ENCODE measurements at places on chromosomes 2 and 18. TPM values are rescaled to one million over a fixed set of nuclear protein-coding genes. Genes with fewer than 3 reads are reported as not detected.

DNA sequence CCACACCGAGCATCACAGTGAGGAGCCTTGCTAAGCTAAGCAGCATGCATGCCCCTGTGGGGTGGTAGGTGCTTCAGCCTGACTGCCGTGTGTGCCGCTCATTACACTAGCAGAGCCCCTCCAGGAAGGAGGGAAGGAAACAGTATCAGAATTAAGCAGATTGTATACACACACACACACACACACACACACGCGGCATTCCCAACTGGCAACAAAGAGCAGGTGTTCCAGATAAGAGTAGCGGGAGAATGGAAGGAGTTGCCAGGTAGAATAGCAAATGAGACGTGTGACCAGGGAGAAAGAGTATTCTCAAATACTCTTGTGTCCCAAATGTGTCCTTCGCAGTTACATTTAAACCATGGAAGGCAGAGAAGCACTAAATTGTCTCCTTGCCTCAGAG lies 47.6 kb upstream of the TTC39C start:
- DNase-seq, result no peak

GLI2 gene
- 53.6 TPM for total RNA-seq

DQX1 gene
- total RNA-seq, result 0.74 TPM

GRCh38 chr2:136238286-136239078 lies 120.5 kb upstream of the CXCR4 start:
- DNase-seq, result no peak

DNA sequence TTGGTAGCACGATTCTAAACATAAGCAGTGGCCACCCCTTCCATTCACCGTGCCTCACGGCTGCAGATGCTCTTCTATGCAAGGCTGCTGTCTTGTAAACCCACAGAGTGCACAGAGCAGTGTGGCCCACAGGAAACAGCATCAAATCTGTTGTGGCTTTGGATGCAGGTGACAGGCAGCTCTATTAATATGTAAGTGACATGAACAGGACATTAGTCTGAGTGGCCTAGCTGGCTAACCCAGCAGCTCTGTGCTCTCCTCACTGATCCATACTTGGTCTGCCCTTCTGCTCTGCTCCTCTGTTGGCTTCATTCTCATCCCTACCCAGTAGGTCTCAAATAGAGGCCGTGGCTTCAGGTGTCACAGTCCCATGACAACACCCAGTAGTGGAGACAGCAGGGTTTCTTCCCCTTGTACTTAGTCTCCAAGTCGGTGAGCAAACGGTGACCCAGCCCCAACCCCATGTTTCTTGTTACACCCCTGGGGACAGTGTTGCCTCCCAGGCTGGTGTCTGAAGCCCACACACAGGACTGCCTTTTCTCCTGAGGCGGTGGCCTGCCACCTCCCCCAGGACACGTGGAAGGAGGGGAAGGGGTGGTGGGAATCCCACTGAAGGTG lies 5.8 kb downstream of the SH3RF3 start:
- no peak for DNase-seq

- peak; percentile 74 for DNase-seq
These were observed 9.9 kb downstream of the ACVR1 start for GRCh38 chr2:157866202-157866601.

- DNase-seq, result no peak
These were observed 40.5 kb downstream of the CNTNAP5 start for GRCh38 chr2:124065636-124066035.

Measured in GM23338 (cell line).